ENCODE measurements at places on chromosomes 16 and 17.

DNA sequence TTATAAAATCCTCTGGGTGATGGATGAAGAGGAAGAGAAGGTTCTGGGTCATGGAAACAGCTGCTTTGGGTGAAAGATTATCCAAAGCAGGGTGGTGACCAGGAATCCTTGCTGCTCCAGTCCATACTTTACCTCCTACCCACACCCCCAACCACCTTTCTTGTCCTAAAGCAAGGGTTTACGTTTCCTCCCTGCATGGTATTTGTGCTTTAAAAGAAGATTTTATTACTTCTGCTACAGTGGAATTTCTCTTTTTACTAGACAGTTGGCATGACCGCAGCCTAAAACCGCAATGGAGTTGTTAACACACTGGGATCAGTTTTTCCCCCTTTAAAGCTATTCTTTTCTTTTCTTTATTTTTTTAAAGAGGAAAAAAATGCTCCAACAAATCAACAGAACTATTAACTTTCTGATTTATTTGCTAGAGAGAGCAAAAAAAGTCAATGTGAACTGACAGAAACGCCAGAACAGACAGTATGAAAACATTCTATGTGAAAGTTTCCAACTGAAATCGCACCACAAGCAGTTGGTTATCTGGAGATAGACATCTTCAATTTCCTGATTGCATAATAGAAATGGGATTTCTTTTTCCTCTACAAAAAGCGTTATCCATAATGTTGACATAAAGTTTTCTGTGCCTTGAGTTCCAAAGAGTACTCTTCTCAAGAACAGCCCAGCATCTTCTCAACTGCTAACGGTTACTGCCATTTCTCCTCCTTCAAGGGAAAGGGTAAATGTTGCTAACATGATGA lies 236.0 kb downstream of the IRX3 start:
- no peak for DNase-seq

DNA sequence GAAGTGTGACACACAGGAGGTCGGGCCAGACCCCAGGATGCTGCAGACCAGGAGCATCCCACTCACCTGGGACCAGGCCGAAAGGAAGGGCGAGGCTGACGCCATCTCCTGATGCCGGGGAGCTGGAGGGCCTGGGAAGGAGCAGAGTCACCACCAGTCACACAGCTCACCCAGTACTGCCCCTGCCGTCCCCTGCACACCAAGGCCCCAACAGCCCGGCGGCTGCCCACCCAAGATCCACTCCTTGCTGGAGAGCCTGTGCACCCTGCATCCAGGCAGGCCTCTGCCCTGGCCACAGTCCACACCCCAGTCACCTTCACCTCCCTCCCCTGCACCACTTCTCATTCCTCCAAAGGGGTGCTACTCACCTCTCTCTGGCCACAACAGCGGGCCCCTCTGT lies 4.8 kb downstream of the ZNF500 start:
- DNase-seq, result no peak

DNA sequence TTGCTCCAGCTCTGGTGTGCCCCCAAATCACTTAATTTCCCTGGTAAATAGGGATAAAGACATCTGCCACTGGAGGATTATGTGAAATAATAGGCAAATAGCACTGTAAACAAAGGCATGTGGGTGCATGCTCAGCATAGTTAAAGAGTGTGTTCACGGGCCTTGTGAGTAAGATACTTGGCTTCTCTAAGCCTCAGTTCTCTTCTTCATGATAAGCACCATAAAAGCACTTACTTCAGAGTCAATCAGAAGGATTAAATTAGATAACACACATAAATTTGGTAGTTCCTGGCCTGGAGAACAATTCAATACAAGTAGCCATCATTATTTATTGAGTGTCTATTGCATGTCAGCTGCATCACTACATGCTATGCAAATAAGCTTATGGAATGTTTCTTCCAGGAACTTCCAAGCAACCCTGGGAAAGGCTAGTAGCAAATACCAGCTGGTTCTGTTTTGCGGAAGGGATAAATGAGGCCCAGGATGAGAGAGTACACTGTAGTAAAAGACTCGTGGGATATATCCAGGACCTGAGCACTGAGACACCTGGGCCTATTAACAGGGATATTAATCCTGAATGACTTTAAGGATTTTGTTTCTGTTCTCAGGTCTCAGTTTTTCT lies 14.5 kb downstream of the CCL11 start:
- DNase-seq, result no peak

DNA sequence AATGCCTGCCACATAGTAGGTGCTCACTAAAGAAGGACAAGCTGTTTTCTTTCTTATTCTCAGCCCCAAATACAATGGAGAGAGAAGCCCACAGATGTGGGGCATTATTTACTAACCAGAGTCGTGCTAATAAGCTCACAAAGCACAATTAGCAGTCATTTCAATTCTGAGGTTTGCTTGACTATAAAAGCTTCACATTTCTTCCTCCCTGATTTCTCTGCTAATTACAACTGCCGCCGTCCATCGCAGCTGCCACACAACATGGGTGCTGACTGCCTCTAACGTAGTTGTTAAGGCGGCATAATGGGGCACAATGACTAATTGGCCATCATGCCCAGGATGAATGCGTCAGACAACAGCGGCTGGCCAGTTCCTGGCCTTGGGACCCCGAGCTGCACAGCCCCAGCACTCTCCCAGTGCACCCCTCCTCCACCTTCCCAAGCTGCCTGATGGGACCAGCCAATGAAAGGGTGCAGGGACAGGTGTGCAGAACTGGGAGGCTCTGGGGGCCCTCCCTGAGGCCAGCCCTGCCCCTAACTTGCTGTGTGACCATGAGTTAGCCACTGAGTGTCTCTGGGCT lies 109.2 kb downstream of the CCT6B start:
- no peak for DNase-seq

DNA sequence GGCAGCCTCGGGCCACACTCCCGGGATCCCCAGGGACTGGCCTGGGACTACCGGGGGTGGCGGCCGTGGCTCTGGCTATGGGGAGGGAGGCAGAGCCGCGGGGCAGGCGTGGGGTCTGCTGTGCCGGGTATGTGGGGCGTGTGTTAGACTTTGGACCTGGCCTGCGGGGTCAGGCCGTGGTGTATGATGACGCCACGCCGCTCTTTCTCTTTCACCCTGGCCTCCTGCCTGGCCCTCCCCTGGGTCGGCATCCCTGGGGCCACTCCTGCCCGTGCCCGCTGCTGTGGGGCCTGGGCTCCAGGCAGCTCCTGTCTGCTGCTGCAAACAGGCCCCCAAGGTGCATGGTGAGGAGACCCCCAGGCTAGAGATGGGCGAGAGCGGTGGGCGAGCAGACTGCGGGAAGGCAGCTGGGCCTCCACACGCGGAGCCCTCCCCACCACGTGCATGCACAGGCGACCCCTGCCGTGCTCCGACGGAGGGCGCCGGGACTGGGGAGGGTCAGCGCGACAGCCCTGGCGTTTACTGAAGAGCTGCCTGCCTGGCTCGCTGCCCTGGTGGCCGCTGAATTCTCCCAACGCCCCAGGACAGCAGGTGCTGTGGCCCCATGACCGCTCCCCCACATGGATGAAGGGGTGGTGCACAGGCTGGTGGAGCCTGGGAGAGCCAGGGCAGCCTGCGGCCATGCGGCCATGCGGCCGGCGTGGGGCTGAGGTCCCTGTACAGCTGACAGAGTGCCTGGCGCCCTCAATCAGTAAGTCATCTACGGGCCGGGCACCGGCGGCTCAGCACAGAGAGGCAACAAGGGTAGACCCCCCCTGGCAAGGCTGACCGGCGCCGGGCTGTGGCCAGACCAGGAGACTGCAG lies 16.0 kb downstream of the CAPN15 start:
- DNase-seq, result no peak

DNA sequence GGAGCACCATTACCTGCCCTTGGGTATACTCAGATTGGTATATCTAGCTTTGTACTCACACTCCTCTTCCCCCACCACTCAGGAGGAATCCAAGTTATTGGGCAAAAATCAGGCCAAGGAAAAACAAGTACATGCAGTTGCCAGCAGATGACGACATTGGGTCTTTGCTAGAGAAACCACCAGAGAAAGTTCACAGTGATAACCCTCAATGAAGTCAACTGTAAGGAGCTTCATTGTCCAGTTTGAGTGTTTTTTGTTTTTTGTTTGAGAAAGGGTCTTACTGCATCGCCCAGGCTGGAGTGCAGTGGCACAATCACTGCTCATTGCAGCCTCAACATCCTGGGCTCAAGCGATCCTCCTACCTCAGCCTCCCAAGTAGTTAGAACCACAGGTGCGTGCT lies 34.6 kb upstream of the TOX3 start:
- DNase-seq, result no peak

- DNase-seq, result no peak
Measured at GRCh38 chr17:77353684-77354419, 213.1 kb downstream of the SEC14L1 start.

GRCh38 chr17:60164697-60165096 lies 14.9 kb downstream of the CA4 start:
- no peak for DNase-seq

DNA sequence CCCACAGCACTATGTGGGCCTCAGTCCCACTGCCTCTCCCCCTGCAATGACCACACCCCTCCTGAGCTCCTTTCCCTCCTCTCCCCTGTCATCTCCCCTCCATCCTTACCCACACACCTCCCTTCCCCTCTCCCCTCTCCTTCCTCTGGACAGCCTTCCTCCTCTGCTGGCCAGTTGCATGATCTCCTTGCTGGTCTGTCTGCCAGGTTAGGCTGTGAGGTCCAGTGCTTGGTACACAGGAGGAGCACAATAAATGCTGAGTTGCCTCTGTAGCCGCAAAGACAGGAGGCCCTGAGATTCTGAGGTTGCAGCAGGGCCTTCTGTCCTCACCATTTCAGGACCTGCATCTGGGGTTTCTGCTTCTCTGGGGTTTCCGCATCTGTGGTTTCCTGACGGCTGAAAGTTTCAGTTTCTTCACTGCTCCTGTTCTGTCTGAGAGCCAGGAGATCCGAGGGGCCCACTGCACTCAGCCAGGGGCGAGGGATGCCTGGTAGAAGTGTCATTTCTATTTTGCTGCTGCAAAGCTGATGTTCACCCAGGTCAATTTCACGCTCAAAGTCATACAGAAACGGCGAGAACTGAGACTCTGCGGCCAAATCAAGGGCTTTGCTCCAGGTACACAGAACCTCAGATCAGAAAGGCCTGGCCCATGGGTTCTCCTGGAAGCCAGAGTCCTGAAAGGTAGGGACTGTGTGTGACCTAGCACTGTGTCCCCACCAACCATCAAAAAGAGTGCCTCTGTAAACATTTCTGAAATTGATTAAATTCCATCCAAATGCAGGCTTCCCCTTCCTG lies 4.6 kb upstream of the SLC12A3 start:
- DNase-seq, result no peak

DNA sequence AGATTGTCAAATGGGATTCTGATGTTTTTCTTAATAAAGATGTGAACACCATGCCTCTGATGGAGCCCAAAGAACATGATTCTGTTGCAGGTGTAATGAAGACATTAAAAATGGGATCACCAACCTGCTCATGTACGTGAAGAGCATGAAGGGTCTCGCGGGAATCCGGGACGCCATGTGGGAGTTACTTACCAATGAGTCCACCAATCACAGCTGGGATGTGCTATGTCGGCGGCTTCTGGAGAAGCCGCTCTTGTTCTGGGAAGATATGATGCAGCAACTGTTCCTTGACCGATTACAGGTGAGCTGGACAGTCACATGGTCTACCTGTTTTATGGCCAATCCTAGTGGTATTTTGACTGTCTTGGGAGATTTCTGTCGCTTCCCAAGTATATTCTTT lies 7.6 kb downstream of the COG1 start:
- no peak for DNase-seq

DNA sequence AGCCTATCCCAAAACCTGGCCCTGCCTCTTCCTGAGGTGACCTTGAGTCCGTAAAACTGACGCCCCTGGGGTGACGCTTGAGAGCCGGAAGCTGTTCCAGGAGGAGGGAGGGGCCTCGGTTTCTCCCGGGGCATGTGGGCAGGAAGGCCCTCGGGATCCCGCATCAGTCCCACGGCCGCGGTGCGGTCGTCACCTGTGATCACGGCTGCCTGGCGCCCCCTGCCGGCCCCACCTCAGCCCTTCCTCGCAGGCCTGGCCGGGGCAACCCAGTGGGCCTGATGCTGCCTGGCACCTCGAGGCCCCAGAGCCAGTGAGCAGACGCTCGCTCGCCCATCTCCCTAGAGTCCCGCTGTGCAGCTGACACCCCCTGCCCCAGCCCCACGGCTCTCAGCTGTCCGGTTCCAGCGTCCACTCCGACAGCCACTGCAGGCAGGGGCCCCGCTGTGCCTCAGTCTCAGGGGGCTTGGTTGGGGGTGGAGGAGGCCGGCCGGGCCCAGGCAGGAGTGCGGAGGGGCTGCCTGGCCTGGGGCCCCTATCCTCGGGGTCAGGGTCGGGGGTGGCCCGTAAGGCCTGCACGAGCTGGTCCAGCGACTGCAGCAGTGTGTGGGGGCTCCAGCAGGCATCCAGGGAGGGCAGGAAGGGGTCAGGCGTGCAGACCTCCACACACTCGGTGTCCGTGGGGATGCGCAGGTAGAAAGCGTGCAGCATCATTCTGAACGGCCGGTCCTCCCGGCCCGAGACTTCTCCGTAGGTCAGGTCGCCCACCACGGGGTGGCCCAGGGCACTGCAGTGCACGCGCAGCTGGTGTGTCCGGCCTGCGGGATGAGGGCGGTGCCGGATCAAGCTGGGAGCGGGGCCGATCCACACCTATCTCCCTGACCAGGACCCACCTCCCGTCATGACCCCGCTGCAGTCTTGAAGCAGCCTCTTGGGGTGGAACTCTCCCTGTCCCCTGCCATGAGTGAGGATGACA lies 2.3 kb downstream of the RPUSD1 start:
- no peak for DNase-seq

DNA sequence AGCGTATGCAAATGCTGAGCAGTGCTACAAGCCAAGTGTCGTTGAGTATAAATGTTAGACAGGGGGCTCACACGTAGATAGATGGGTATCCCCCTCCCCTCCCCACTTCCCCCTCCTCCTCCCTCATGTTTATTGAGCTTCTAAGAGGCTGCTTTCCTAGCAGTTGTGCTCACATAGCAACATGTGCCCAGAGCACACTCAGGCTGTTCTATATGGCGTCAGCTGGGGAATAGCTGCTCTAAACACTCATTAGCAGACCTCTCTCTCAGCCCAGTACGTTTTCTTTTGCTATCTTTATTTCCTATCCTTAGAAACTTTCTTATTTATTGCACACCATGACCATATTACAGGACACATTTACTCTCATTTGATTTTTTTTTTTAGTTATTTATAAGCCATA lies 1.8 kb downstream of the KCNJ2 start:
- DNase-seq, result no peak

- no peak for DNase-seq
Measured at GRCh38 chr16:61024180-61024900, 1011.9 kb downstream of the CDH8 start.

GRCh38 chr17:17492085-17492484 lies 4.1 kb downstream of the RASD1 start:
- DNase-seq, result no peak

- no peak for DNase-seq
Measured at GRCh38 chr16:30694926-30695693, 3.9 kb upstream of the SRCAP start.
